KG1 (cell line): ENCODE measurements at places on chromosomes 16 and 17.

DNA sequence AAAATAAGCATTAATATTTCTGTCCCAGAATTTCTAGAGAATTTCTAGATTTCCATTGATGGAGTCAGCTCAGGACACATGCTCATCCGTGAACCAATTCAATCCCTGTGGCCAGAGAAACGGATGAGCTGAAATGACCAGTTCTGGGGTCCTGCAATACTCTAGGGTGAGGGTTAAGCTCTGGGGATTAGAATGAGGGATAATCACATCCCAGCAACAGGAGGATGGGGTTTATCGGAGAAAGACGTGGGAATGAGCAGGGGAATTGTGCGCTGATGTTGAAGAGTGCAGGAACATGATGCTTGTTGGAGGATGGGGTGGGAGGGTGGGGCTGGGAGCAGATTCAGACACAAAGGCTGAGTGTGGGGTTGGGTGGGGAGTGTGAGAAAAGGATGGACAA lies 64.1 kb downstream of the SLC5A11 start:
- no peak for DNase-seq

DNA sequence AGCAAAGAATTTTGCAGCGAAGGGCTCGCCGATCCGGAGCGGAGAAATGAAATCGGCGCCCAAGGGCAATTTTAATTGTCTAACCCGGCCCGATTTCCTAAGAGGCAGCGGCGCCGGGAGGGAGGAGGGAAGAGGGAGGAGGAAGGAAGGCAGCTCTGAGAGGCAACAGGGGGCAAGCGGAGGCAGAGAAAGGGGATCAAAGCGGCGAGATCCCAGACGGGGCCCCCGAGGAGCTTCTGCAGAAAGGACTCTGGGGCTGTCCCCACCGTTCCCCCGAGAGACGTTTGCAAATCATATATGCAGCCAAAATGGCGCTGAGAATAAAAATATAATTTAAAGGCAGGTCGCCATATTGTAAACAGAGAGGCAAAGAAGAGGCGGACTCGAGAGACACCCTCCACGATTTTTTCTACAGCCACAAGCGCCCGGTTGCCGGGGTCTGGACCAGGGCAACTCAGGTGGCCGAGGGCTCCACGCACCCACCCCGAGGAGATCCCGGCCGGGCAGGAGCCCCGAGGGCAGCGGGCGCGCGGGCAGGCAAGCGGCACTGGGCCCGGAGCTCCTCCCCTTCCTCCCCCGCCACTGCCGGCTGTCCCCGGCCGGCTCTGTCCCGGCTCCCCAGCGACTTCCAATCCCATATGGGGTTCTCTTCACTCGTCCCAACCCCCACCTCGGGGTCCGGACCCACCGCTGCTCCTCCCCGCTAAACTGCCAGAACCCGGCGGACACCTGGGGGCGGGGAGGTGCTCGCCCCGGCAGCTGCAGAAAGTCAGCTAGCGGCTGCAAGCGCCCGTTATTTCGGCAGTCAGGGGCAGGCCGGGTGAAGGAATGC lies 1.9 kb downstream of the PHF12 start:
- DNase-seq: peak; percentile 52

DNA sequence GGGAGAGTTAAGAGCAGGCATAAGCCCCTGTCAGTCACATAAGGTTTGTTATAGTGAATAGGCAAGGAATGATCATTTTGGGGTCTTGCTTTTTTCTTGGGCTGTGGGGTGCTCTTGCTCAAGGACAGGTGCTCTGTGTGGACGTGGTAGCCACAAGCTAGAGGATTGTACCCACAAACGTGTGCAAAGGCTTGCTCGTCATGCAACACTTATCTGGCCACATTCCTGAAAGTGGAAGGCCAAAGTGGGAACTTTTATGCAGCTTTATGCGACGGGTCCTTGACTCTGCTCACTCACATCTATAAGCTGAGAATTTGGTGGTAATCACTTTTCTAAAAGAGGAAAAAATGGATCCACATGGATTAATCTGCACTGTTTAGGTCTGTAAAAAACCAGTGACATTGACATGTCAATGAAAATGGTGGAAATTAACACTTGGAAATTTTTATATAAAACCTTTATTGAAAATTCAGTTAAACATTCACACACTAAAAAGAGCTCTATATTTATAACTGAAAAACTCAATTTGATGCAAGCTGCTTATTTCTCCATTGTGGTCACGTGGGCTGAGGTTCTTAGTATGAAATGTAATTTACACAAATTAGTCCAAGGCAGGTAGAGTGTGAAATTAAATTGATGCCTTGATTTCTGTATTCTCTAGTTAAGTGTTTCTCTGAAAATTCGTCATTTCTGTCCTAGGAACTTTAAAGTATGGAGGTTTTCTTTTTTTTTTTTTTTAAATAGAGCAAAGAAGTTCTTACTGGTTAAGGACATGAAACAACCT lies 162.3 kb downstream of the MSI2 start:
- no peak for DNase-seq

DNA sequence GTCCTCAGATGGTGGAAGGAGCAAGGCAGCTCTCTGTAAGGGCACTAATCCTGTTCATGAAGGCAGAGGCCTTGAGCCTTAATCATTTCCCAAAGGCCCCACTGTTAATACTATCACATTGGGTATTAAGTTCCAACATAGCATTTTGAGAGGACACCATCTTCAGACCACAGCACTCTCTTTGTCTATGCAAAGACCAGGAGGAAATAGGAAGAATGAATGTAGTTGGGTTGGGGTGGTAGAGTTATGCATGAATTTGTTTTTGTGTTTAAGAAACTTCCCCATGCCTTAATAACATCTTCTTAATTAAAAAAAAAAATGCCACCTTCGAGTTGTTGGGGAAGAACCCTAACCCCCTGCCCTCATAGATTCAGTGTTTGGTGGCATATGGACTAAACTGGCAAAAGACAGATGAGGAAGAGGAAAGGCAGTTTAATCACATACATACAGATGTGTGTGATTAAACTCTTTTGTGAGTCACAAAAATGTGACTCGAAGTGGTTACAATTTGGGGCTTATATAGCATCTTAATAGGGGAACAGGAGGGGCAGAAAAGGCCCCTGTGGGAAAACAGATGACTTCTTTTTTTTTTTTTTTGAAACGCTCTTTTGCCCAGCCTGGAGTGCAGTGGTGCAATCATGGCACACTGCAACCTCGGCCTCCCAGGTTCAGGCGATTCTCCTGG lies 35.0 kb upstream of the SLC5A10 start:
- no peak for DNase-seq

- no peak for DNase-seq
Measured at GRCh38 chr16:66258916-66259845, 107.3 kb upstream of the CDH5 start.

DNA sequence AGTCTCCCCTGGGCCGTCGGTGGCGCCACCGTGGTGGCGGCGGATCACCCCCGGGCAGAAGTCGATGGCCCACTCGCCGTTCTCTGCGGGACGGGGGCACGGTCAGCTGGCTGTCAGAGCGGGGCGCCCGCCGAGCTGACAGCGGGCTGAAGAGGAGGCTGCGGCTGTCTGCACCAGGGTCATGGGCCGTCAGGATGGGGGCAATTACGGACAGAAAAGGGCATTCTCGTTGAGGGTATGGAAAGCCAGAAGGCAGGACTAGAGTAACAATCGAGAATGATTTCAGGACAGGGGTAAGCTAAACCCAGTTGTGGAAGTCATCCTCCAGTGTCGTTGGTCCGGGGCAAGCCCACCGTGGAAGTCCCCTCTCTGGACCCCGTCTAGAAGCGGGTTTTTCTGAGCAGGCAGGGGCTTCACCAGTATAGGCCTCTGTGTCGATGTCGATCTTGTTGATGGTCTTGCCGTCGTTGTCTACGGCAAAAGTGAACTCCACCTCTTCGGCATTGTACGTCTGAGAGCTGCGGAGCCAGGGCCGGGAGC lies 1.7 kb downstream of the CHRNE start:
- no peak for DNase-seq

DNA sequence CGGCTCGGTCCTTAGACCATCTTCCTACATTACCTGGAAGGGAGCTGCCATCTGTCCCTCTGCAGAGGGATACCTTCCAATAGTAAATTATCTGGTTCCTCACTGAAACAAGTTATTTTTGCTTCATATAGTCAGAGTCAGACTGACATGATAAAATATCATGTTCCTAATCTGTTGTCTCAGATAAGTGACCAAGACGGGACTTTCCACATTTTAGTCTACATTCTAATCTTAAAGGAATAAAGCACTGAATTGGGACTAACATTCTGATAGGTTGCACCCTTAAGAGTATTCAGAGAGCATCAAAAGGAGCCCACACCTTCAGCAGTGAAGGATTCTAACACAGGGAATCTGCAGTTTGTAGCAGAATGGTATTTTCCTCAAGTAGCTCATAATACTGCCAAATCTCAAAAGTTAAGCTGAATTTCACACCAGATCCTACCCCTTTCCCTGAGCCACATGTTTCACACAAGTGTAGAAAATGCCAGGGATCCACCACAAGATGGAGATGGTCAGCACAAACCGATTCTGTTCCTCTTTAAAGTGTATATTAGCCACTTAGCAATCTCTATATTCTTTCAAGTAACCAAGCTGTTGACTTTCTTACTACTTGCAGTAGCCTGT lies 13.4 kb downstream of the GINS2 start:
- no peak for DNase-seq

- DNase-seq: no peak
Measured at GRCh38 chr16:79599837-79600637, 500 bp downstream of the MAF start.

DNA sequence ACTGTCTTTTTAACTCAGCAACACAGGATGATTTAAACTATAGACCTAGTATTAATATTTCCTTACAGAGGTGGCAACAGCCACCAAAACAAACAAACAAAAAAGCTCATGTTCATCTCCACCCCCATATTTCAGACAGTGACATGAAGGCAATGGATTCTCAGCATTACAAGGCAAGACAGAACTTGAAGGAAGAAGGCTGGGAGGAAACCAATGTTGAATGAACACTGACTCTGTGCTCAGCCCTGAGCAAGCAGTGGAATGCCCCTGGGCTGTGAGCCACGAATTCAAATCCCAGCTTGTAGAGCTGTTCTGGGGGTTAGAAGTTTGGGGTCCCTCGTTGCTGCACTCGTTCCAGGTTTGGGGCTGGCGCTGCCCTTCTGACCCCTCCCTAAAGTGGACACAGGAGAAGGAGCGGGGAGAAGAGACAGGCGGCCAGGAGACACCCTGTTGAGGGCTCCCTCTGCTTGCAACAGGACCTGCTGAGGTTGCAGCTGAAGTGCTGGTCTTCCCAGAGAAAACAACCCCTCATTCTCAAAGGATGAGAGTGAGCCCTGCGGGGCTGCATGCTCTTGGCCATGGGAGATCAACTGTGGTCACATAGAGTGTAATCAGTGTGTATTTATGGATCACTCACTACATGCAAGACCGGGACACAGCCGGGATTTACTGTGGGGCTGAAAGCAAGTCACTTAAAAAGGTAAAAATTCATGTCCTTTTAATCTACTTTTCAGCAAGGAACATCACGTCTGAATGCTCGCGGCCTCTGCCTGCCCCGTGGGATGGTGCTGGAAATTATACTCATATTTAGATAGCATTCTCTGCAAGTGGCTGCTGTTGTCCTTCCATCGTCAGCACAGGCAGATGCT lies 34.3 kb downstream of the MYH3 start:
- no peak for DNase-seq

GRCh38 chr17:79202480-79202879 lies 127.9 kb downstream of the ENGASE start:
- no peak for DNase-seq

DNA sequence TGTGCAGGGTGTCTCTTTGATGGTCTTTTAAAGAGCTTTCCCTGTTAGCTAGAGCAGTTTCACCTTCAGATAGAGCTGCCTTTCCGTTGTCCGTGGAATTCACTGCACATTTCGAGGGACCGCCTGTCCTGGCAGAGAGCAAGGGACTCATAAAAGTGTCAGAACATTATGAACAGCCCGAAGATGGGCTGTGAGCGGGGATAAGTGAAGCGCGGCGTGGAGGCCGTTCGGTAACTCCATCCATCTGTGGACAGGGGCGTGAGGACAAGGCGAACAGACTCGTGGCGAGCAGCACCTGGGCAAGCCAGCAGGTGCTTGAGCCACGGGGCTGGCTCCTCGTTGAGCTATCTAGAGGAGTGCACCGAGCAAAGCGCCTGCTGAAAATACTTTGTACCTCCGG lies 371.2 kb downstream of the MAF start:
- DNase-seq: no peak

- DNase-seq: no peak
Measured at GRCh38 chr16:25798065-25798464, 106.3 kb downstream of the HS3ST4 start.
